ENCODE measurements at places on chromosomes 6 and 20. TPM values are rescaled to one million over a fixed set of nuclear protein-coding genes. Genes with fewer than 3 reads are reported as not detected.

DNA sequence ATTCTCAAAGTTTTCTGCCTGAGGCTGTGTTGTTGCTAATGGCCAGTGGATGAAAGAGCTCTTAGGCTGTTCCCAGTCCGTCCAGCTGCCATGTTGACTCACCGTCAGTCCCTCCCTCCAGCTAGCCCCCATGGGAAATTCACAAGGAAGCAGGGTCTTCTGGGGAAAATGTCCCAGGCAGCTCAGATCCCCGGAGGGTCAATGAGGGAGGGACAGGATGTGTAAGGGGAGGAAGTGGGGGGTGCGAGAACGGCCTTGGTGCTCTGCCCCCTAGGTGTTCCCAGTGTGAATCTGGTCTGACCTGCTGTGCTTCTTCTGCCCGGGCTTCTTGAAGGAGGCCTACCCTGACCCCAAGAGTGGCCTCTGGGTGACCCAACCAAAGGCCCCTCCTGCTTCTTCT lies 65.9 kb downstream of the CEBPB start:
- H3K4me3 ChIP-seq = no peak overlapping the region
- H3K27ac ChIP-seq = no peak overlapping the region
- no peaks in the 10 kb centered on the region for H3K36me3 ChIP-seq

DNA sequence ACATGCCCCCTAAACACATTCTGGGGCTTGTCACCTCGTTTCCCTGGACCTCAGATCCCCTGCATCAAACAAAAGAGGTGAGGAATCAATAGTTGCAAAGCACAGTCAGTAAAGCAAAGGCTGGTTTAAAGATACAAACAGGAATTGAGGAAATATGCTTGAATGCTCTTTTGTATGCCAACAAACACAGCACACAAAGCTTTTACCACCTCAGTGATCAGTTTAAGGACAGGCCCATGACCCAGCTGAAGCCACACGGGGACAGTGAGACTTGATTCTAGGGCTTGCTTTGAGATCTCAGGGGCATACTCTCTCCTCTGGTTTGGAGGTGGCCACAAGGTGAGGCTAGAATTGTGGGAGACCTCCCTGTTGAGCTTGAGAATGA lies 182.9 kb upstream of the CST7 start:
- no peak overlapping the region for H3K4me3 ChIP-seq
- DNase-seq = no peak
- H3K4me1 ChIP-seq = no peaks in the 10 kb centered on the region
- no peak overlapping the region for H3K27ac ChIP-seq

IL17F gene
- not detected for total RNA-seq

EBF4 gene
- total RNA-seq = 10.2 TPM

DNA sequence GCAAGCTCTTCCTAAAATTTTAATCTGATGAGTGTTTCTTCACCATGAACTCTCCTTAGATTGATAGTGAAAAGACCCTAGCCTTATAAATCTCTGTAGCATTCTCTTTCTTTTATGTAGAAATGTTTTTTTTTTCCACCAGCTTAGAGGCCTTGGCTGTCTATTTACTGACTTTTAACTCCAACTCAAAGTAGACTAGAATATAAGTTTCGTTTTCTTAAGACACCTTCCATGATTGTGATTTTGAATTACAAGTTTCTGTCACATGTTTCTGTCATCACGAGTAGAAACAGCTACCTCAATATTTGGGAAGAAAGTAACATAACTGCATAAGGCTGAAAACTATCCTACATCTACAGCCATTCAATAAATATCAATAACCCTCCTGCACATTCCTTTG lies 17.8 kb downstream of the ADGRF4 start:
- no peak overlapping the region for H3K27ac ChIP-seq
- H3K4me3 ChIP-seq = no peak overlapping the region
- DNase-seq = no peak
- H3K27me3 ChIP-seq = no peaks in the 10 kb centered on the region
- H3K4me1 ChIP-seq = no peaks in the 10 kb centered on the region

FNDC11 gene
- 1.6 TPM for total RNA-seq

RAET1L gene
- 3.3 TPM for total RNA-seq

DNA sequence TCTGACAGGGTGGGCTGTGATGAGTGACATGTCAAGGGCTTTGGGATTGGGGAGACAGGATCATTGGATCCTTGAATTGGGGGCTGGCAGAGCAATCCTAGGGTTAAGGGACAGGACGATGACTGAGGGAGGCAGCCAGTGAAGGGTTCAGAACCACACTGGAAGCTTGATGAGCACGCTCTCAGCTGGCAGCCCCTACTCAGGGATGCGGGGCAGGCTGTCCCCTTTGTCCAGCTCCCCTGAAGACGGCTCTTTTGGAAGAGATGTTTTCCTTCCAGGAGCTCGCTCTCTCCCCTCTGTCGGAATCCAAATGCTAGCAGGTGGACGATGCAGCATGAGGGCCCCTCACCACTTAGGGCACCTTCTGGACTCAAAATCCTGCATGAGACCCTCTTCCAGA lies 8.4 kb downstream of the TGM3 start:
- H3K27ac ChIP-seq = no peak overlapping the region
- DNase-seq = no peak
- H3K4me1 ChIP-seq = no peaks in the 10 kb centered on the region
- no peaks in the 10 kb centered on the region for H3K27me3 ChIP-seq
- no peak overlapping the region for H3K4me3 ChIP-seq

DNA sequence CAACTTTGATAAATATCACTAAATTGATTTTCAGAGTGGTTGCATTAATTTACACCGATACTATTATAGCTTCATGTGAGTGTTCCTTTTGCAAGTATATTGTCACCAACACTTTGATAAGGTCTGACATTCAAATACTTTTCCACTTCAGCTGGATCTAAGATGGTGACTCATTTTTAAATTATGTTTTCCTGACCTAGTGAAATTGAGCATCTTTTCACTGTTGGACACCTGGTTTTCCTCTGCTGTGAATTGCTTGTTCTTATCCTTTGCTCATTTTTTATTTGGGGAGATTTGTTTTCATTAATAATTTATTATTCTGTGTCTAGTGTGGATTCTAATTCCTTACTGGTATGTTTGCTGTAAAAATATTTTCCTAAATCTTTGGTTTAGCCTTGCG lies 85.2 kb upstream of the PRDM1 start:
- peaks cover 22% of the 10 kb centered on the region for H3K27me3 ChIP-seq
- no peak overlapping the region for H3K4me3 ChIP-seq
- H3K4me1 ChIP-seq = no peaks in the 10 kb centered on the region
- no peaks in the 10 kb centered on the region for H3K36me3 ChIP-seq
- no peak for DNase-seq

DNA sequence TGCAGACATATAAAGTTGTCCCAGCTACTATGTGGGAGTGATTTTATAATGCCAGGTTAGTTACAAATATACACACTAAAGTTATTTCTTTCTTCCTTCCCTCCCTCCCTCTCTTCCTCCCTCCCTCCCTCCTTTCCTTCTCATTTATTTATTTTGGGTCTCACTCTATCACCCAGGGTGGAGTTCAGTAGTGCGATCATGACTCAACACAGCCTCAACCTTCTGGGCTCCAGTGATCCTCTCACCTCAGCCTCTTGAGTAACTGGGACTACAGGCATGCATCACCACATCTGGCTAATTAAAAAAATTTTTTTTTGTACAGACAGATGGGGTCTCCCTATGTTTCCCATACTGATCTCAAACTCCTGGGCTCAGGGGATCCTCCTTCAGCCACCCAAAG lies 59.2 kb downstream of the PHF20 start:
- H3K4me3 ChIP-seq = no peak overlapping the region
- no peak for DNase-seq
- no peaks in the 10 kb centered on the region for H3K4me1 ChIP-seq
- no peak overlapping the region for H3K27ac ChIP-seq
- no peaks in the 10 kb centered on the region for H3K36me3 ChIP-seq

DNA sequence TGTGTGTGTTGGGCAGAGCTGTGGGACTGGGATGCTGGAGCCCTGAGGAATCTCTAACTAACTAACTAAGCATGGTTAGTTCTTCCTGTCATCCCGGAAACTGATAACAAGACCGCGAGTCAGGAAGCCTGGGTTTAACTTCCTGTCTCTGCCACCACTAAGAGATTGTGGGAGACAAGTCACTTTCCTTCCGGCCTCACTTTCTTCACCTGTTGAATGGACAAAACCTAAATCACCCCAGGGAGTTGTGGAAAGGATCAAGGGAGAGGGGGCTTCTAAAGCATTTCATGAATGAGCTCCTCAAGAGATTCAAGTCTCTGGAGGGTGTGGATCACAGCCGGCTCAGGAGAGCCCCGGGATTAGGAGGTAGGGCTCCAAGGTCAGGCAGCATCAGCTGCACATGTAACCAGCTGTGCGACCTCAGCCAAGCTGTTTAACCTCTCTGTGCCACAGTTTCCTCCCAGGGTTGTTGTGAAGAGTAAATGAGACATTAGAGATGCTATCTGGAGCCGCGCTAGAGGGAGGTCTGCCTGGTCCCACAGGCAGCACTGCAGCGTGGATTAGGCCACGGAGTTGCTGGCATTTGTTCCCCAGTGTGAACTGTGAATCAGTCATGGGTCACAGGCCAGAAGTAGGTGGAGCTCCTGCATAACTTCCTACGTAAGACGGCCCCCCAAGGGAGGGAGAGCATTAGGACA lies 105.1 kb downstream of the TOX2 start:
- no peaks in the 10 kb centered on the region for H3K27me3 ChIP-seq
- H3K4me3 ChIP-seq = no peak overlapping the region
- H3K4me1 ChIP-seq = peaks cover 5% of the 10 kb centered on the region
- DNase-seq = no peak

DNA sequence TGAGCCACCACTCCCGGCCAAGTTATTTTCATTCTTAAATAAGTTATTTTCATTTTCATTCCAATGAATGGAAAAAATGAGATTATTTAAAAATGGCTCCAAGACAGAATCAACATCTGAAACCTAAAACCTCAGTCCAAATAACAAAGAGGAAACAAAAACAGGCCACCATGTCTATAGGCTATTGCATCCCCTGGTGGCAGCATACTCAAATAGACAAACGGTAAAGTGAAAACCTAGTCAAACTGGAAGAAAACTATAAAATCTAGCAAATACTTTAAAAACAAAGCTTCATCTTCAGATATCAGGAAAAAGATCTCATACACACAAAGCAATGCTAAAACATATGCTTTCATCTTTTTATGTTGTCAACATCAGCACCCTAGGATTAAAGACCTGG lies 20.9 kb downstream of the IL17A start:
- no peaks in the 10 kb centered on the region for H3K4me1 ChIP-seq
- no peak for DNase-seq
- no peaks in the 10 kb centered on the region for H3K36me3 ChIP-seq

DNA sequence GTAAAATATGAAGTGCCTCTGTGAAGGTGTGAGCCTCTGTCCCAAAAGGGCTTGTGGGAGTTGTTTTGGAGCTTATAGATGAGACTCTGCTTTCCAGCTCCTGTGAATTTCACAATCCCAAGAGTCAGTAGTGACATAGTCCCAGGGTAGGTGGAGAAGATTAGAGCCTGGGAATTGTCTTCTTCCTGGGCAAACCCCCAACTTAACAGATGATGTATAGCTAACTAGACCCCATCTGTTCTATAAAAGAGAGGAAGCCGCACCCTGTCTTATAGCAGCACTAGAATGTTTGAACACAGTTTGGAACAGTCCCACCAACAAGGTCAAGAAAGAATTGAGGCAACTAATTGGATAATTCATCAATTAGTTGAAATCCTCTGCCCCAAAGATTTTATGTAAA lies 294.7 kb downstream of the ZNF217 start:
- no peak overlapping the region for H3K4me3 ChIP-seq
- no peaks in the 10 kb centered on the region for H3K27me3 ChIP-seq
- H3K36me3 ChIP-seq = no peaks in the 10 kb centered on the region
- no peak overlapping the region for H3K27ac ChIP-seq
- DNase-seq = no peak
- no peaks in the 10 kb centered on the region for H3K4me1 ChIP-seq

DNA sequence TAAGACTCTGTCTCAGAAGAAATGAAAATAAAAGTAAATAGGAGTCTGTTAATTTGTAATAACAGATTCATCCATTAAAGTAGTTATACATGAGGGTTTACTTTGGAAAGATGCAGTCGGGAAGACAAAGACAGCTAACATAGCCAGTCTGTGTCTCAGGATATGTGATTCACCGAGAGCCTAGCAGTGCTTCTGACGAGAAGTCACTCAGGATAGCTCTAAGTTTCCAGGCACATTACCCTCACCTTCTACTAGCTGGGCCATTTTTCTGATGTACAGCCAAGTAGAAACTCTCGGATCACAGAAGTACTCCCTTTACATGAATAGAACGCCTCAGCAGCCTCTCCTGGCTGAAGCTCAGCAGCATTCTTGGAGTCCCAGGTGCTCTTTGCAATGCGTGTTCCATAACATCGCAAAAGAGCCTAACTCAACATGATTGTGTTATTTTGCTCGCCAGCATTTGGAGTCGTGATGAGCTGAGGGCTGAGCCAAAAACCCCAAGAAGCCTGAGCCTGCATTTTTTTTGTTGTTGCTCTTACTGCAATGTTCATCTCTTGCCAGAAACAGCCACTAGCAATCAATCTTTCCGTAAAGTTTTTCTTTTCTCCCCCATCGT lies 22.4 kb upstream of the TASP1 start:
- no peaks in the 10 kb centered on the region for H3K4me1 ChIP-seq
- H3K27me3 ChIP-seq = no peaks in the 10 kb centered on the region
- no peak overlapping the region for H3K27ac ChIP-seq
- no peak overlapping the region for H3K4me3 ChIP-seq
- H3K36me3 ChIP-seq = no peaks in the 10 kb centered on the region

Data from kidney (tissue), 22 donors.